ENCODE measurements at places on chromosomes 3 and 15.

DNA sequence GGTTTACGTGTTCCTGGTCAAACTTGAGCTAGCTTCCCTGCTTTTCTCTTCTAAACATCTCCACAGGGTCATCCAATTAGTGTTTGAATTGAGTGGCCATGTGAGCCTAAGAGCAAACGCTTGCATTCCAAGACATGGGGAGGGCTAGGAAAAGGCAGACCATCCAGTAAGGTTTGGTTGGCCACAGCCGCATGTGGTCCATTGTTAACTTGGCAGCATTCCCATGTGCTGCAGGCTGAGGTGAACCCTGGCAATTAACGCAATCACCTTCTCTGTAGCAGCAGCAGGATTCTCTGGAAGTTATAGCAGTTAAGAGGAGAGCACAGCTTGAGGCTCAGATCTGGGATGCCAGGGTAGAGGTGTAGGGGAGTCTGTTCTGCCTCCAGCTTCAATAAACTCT lies 502.2 kb upstream of the LMCD1 start:
- no peak for DNase-seq

DNA sequence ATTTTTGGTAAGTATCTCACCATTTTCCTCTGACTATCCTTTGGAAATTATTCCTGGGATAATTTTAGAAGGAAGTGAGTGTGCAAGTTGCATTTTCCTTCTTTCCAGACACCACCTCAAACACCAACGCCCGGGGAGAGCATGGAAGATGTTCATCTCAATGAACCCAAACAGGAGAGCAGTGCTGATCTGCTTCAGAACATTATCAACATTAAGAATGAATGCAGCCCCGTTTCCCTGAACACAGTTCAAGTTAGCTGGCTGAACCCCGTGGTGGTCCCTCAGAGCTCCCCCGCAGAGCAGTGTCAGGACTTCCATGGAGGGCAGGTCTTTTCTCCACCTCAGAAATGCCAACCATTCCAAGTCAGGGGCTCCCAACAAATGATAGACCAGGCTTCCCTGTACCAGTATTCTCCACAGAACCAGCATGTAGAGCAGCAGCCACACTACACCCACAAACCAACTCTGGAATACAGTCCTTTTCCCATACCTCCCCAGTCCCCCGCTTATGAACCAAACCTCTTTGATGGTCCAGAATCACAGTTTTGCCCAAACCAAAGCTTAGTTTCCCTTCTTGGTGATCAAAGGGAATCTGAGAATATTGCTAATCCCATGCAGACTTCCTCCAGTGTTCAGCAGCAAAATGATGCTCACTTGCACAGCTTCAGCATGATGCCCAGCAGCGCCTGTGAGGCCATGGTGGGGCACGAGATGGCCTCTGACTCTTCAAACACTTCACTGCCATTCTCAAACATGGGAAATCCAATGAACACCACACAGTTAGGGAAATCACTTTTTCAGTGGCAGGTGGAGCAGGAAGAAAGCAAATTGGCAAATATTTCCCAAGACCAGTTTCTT lies 3.9 kb downstream of the NFKBIZ start:
- DNase-seq, result no peak

- DNase-seq, result no peak
Observed at GRCh38 chr15:29337156-29337959, 67.7 kb upstream of the NSMCE3 start.

- no peak for DNase-seq
Observed at GRCh38 chr15:99453637-99454030, 112.2 kb upstream of the MEF2A start.

- no peak for DNase-seq
Observed at GRCh38 chr15:65424683-65425082, 1.9 kb upstream of the IGDCC4 start.

DNA sequence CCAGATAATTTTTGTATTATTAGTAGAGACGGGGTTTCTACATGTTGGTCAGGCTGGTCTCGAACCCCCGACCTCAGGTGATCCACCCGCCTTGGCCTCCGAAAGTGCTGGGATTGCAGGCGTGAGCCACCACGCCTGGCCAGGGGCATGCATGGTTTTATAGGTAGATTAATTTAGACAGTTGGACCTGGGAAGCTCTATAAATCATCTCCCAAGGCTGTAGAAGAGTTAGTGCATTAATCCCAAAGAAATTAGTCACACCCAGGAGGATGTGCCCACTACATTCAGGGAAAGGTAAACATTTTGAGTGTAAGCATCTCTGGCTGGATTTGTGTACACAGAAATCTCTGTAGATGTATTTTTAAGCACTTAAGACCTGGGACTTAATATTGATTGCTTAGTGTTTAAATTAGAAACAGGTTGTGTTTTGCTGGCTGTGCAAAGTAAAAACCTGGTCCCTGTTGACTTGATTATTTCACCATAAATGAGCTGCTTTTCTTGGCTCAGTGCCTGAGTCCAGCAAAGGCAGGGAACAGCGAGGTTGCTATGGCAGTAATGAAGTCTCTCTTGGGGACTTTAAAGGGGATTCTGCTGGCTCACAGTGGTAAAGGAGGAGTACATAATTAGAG lies 19.2 kb downstream of the EXOSC7 start:
- no peak for DNase-seq

- DNase-seq, result no peak
Observed at GRCh38 chr15:25374143-25374542, 64.7 kb downstream of the UBE3A start.

GRCh38 chr3:146159616-146160320 lies 1.2 kb downstream of the PLOD2 start:
- DNase-seq, result no peak

DNA sequence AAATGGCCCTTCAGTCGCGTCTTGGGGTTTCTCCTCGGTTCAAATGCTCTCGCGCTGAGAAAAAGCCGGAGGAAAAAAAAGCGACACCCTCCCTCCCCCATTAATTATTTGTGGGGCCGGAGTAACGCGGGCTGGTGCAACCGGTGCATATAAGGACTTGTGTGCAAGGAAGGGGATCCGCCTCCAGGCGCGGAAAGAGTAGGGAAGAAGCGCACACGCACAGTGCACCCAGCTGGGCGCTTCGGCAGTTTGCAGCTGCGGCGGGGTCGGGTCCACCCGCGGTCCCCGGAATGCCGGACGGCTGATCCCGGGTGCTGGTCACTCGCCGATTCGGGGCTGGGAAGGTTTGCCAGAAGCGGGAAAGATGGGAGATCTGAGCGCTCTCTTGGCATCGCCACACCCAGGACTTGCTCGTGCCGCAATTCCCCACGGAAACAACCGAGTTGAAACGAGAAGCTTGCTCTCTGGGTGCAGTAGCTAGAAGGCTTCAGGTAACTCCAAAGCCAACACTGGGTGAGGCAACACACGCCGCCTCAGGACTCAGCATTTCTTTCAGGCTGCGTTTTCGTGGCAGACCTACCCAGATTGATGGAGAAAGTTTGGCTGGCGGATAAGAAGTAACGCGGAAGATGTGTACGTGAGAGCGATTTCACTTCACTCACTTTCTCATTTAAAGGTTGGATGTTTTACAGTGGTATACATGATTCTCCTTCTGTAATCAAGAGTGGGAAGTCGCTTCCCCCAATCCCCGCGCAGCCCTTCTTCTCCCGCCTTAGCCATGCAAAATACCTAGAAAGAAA lies 720 bp upstream of the TNIK start:
- DNase-seq, result peak; percentile 44

DNA sequence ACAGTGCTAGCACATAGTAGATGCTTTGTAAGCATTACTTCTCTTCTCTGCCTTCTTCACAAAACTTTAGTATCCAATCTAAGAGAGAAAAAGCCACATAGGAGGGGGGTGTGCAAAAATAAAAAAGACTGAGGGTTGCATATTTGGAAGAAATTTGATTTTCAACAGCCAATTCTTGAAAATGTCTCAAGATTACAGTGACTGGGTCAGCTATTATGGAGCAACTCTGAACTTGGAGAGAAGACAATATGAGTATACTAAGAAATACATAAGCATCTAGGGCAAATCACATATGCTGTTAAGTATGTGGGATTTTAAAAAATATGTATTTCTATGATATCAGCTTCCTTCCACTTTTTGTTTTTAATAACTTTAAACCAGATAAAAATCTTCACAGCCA lies 196.6 kb upstream of the GOLIM4 start:
- DNase-seq, result no peak

DNA sequence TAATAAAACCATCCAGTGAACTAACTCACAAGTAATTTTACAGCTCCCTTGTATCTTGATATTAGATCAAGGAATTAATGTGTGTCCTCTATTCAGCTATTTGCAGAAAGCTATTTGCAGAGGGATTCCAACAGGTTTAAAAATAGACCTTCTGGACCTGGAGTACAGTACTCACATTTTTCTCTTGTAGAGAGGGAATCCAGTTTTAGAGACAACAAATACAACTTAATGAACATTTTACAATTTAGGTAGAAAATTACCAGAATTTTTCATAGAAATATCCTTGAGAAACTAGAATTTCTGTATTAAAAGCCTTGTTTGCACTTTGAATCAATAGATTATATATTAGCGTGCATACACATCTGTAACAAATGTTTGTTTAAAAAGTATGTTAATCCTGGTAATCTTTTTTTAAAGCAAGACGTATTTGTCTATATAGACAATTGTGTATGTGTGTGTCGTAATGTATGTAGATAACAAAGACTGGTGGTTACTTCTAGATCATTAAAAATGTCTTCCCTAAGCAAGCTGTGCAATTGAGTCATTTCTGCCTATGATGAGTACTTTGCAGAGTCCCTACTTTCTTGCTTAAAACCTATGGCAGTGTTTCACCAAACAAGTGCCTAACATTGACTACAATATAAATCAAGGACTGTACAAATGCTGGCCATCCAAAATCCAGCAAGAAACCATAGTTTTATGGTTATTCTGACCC lies 57.9 kb downstream of the PPP2R3A start:
- no peak for DNase-seq

GRCh38 chr3:182565916-182566796 lies 227.1 kb upstream of the ATP11B start:
- DNase-seq, result no peak

- DNase-seq, result no peak
Observed at GRCh38 chr3:43814461-43814860, 123.7 kb downstream of the ABHD5 start.

DNA sequence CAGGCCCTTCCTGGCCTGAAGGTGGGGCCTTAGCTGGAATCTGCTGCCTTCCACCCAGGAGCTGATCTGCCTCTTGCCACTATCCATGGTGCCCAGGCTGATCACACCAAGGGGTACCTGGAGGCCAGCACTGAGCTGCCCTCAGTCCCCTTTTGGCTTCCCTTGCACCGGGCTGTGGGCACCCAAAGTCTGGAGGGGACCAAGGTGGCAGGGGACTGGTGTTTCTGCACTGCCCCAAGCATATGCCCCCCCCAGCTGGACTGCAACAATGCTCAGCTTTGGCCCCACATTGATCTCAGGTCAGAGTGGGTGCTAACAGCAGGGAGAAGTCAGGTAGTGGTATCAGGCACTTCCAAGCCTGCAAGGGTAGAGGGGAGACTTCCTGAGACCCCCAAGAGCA lies 902.6 kb upstream of the EPHA6 start:
- no peak for DNase-seq

GRCh38 chr3:108041253-108041652 lies 49.6 kb downstream of the CD47 start:
- DNase-seq, result no peak

- DNase-seq, result no peak
Observed at GRCh38 chr3:188207941-188208515, 54.1 kb downstream of the LPP start.

- DNase-seq, result no peak
Observed at GRCh38 chr3:129569856-129570255, 26.9 kb downstream of the H1-8 start.

GRCh38 chr3:43043071-43043766 lies 62.7 kb downstream of the POMGNT2 start:
- DNase-seq, result no peak

GRCh38 chr15:38427380-38427779 lies 26.5 kb upstream of the FAM98B start:
- DNase-seq, result no peak

GRCh38 chr15:99729920-99730319 lies 3.3 kb downstream of the LYSMD4 start:
- no peak for DNase-seq

GRCh38 chr3:65532215-65532614 lies 506.5 kb downstream of the MAGI1 start:
- DNase-seq, result no peak

DNA sequence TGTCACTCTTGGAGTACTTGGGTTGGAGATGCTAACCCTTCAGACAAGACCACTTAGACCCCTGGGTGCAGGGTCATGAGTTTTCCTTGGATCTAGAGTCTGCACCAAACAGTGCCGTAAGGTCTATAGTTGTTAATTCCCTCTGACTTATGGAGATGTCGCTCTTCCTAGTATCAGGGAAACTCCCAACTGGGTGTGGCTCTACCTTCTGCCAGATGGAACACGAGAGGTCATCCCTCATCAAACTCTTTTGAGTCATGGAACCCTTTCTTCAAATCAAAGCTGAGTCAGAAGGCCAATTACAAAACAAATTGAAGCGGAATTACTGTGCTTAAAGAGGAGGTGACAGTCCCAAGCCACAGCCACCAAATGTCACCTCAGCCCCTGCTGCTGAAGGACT lies 514.9 kb upstream of the PROK2 start:
- DNase-seq, result no peak

DNA sequence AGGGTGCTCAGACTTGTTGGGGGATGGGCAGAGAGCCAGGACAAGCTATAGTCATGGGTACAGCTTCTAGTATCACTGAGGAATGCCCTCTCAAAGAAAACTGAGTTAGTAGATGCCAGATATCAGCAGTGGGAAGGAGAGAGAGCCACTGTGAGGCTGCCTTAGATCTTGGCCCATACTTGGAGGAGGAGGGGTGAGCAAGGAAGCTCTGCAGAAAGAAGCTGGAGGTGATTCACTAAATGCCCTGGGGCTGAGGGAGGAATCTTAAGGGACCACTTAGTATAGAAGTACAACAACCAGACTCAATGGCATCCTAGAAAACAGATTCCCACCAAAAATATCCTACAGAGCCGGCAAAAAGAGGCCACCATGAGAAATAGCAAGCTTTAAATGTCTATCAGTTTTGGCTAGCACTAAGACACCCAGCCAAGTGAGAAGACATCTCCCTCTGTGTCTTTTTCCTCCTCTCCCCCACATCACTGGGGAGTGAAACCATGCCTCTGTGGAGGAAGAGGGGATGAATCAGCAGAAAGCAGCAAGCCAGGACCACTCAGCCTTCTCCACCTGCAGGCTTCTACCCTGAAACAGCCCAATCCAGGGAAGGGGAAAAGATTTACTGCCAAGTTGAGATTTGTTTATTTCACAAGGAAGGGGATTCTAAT lies 282.5 kb upstream of the STT3B start:
- no peak for DNase-seq

DNA sequence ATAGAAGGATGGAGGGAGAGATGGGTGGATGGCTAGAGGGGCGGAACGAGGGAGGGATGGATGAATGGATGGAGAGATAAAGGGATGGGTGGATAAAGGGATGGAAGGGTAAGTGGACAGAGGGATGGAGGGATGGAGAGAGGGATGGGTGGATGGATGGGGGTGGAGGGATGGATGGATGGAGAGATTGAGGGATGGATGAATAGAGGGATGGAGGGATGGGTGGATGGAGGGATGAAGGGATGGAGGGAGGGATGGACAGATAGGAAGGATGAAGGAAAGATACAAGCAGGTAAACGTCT lies 313.3 kb downstream of the UACA start:
- no peak for DNase-seq
